Activated naive CD4-positive, alpha-beta T cell treated with anti-CD3 and anti-CD28 coated beads, Interleukin-2, amount 50 U/mL, for 16 hours (primary cell): ENCODE measurements at places on chromosomes 3 and 15.

DNA sequence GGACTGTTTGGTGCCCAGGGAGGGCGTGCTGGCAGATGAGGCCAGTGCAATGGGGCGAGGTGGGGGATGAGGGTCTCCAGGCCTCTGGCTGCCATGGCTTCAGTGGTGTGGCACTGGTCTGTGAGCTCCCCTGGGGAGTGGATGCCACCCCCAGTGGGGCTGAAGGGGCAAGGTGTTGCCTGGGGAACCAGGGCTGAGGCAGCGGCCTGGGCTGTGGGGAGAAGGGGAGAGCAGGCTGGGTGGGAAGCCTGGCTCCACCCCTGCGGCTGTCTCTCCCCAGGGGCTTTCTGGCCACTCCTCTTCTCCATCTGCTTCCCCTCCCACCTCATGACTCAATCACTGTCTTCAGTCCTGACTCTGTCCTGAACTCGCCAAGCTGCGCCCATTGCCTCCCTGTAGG, 88.4 kb upstream of the TLE3 start:
- DNase-seq, result no peak

DNA sequence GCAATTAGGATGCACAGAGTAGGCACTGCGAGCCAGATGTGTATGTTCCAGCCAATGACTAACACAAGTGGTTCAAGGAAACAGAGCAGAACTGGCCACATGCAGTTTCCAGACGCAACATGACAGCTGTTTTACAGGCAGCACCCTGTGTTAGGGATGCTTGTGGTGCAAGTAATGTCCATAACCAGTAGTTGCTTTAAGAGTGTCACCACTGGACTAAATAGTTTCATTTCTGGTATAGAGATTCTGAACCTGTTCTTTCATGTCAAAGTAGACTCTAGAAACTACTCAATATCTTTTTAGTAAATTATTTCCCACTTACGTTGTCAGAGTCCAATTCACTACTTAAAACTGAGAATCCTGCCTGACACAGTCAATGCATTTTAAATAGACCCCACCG, 14.5 kb upstream of the LPP start:
- DNase-seq, result no peak

DNA sequence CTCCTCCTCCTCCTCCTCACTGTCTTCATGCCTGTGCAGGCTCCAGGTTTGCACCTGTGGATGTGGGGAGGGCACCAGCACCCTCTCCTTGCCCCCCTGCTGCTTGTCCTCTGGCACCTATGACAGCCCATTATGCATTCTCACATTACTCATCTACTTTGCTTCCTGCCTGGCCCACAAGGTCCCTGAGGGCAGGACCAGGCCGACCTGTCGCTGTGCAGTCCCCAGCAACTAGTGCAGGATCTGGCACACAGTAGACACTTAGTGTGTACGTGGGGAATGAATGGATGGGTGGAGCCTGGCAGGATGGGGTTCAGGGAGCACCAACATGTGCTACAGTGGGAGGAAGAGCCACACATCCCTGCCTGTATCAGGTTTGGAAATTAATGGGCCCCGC, 58.3 kb upstream of the TMEM115 start:
- DNase-seq, result no peak

- DNase-seq, result no peak
Measured at GRCh38 chr3:53103397-53104296, 26.6 kb downstream of the RFT1 start.

DNA sequence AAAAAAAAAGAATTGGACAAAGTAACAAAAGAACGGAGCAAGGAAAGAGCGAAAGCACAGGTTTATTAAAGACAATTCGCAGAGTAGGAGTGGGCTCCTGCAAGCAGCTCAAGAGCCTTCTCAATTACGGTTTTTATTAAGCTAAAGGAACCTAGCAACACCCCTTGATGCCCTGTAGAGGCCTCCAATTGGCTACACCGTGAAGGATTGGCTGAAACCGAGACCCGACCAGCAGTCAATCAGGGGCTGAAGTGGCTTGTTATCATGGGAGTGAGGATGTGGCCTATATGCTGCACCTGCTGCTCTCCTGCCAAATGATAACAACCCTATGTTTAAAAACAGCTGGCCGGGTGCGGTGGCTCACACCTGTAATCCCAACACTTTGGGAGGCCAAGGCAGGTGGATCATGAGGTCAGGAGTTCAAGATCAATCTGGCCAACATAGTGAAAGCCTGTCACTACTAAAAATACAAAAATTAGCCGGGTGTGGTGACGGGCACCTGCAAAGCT, 20.4 kb upstream of the AP3B2 start:
- no peak for DNase-seq

DNA sequence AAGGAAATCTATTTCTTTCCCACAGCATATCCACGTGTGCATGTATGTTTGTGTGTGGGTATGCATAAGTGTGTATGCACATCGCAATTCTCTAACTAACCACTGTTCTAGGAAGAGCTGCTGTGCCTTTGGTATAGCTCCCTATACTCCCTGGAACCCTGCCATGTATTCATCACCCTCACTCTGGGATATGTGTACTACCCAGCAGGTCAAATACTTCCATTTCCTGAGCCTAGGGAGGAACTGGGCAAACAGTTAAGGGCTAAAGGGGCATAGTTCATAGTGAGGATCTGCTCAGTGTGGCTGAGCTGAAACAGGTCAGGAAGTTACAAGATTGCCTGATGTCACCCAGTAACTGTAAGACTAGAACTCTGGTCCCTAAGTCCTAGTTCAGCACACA, 260.4 kb downstream of the RPLP1 start:
- DNase-seq, result no peak

GRCh38 chr3:71847794-71848193, 62.8 kb upstream of the PROK2 start:
- no peak for DNase-seq

GRCh38 chr3:186165331-186165730, 56.4 kb upstream of the ETV5 start:
- no peak for DNase-seq

DNA sequence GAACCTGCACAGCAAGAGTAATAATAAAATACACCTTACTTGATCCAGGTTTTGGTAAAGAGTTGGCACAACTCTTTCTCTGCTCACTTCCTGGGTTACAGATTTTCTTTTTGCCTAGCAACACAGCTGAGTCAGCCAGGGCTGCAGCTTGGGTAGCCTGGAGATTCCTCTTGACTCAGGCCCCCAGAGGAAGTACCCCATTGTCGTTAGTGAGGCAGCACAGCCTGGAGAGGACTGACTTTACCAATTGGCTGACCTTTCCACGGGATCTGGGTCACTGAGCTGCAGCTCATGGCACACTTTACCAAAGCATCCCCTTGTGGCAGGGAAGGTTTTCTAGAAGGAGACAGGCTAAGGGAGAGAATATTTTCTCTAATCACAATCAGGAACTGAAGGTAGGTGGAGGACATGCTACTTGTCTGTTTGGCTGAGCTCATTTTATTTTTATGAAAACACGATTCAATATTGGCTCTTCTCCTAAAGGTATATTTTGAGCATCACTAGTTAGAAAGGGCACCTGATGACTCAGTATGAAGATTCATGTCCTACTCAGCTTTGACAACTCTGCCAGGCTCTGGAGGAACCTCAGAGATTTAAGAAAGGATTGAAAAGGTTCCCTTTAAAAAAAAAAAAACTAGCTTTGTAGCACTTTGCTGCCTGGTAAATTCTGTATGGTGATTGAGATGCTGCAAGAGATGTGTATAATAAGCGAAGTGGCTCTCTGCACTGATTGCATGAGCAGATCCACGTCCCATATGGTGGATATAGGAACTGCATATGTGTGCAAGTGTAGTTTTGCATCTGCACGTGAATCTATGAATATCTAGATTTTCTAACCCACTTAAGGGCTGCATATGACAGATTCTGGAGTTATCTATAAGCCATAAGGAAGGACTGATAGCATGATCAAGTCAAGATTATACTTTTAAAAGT, 124.8 kb downstream of the CHDH start:
- DNase-seq, result no peak

GRCh38 chr15:67177752-67178151, 76.7 kb downstream of the AAGAB start:
- no peak for DNase-seq
